HFFc6 (cell line): ENCODE measurements at places on chromosomes 7 and 10.

DNA sequence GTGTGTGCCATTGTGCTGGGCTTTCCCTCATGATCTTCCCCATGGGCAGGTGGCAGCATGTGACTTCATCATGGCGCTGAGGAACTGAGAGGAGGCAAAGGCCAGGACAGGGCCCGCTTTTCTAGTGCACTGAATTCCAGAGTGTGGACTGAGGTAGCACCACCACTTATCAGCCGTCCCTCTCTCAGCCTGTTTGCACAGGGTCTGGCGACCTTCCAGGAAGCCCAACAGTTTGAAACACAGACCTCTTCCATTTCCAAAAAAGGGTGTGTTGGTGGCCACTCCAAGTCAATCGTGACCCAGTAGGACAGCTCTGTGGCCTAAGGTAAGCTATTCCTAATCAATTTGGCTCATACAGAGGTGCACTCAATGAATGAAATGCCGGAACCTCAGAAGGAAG is 4.4 kb downstream of the DNAJC30 start:
- H3K4me3 ChIP-seq, result no peak overlapping the region
- DNase-seq, result no peak
- peaks cover 20% of the 10 kb centered on the region for H3K36me3 ChIP-seq
- H3K4me1 ChIP-seq, result peaks cover 25% of the 10 kb centered on the region

GRCh38 chr10:127690176-127690835 is 46.7 kb upstream of the FOXI2 start:
- H3K27me3 ChIP-seq, result peaks cover 1% of the 10 kb centered on the region
- no peak for DNase-seq
- no peaks in the 10 kb centered on the region for H3K4me1 ChIP-seq
- no peak overlapping the region for H3K27ac ChIP-seq

- H3K4me1 ChIP-seq, result no peaks in the 10 kb centered on the region
- H3K27ac ChIP-seq, result no peak overlapping the region
Measured at GRCh38 chr10:22722626-22723169, 8.3 kb upstream of the PIP4K2A start.

DNA sequence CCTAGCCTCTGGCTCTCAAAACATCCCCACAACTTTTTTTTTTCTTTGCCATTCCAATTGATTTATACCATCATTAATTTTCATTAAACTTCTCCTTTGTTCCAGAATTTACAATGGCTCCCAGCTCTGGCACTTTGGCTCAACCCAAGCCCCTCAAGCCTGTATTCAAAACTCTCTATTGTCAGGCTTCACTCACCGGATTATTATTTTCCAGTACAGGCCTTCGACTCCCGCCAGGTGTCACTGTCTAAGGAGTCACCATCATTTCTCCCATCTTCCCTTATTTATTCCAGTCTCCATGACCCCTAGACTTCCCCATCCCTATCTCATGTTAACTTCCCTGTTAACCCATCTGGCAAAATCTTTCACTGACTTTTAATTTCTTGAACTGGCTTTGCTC is 67.8 kb downstream of the HIPK2 start:
- H3K27ac ChIP-seq, result no peak overlapping the region
- no peak overlapping the region; the same call in 1 of the 2 replicates for H3K4me3 ChIP-seq
- H3K36me3 ChIP-seq, result peaks cover 51% of the 10 kb centered on the region
- peaks cover 6% of the 10 kb centered on the region for H3K27me3 ChIP-seq
- H3K4me1 ChIP-seq, result peaks cover 21% of the 10 kb centered on the region
- no peak for DNase-seq

- no peak overlapping the region; the same call in 1 of the 2 replicates for H3K4me3 ChIP-seq
- no peaks in the 10 kb centered on the region; the same call in 1 of the 2 replicates for H3K27me3 ChIP-seq
- H3K4me1 ChIP-seq, result peaks cover 43% of the 10 kb centered on the region
- no peak for DNase-seq
Measured at GRCh38 chr10:110083884-110084283, 76.1 kb downstream of the ADD3 start.
